Activated CD8-positive, alpha-beta memory T cell treated with anti-CD3 and anti-CD28 coated beads for 1 hour (primary cell): ENCODE measurements at places on chromosomes 6 and 20.

DNA sequence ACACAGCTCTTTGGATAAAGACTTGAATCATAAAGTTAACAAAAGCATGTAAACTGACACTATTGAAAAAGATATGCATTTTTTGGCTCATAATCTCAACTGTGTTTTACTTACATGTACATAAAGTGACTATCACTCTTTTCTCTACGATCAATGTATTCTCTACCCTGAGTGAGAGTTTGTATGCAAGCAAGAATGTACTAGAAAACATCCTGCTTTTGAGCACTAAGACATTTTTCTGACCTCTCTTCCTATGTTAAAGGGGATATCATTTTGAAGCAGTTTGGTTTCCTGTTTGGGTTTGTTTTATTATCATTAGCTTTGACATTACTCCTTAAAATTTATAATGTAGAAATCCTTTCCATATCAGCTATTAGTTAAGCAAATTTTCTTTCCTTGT lies 910.8 kb downstream of the C6orf118 start:
- no peak for DNase-seq

- DNase-seq: no peak
Observed at GRCh38 chr6:37206622-37207021, 36.7 kb downstream of the PIM1 start.

DNA sequence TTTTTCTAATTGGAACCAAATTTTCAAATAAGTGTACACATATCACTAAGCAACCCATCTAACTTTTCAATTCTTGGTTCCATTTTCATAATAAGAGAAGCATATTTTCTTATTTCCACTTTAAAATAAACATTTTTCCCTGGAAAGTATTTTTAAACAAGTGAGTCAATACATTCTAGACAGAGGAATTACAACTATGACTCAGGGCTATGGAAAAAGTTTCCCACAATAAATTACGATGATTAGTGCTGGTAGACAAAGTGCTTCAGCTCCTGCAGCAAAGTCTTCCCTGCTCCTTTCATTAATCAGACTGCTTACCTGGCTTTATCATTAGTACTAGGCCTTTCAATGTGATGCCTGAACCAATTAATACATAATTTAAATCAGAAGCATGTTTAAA lies 322.5 kb downstream of the HACE1 start:
- DNase-seq: no peak

- no peak for DNase-seq
Observed at GRCh38 chr6:123716506-123716905, 79.8 kb upstream of the TRDN start.

DNA sequence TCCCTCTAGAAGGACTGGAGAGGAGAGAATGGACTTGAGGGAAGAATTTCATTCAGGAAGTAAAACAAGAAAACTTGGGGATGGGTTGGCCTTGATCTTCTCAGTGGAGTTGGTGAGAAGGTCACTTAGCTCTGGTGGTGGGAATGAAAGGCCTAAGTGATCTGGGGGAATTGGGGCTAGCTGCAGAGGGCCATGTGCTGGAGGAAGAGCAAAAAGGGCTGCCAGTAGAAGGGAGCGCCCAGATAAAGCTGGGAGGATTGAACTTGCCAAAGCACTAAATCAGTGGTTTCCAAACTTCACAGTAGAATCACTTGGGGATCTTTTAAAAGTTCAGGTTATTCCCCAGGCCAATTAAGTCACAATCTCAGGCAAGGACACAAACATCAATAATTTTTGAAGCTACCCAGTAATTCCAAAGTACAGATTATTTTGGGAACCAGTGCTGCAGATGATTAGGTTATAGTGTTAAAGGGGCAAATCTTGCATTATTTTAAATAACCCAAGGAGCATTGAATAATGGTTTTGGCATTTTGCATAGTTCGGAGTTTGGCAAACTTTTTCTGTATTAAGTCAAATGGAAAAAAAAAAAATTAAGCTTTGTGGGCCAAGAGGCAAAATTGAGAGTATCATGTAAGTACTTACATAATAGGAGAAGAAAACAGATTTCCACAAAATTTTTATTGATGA lies 36.5 kb upstream of the RFPL4B start:
- DNase-seq: no peak

DNA sequence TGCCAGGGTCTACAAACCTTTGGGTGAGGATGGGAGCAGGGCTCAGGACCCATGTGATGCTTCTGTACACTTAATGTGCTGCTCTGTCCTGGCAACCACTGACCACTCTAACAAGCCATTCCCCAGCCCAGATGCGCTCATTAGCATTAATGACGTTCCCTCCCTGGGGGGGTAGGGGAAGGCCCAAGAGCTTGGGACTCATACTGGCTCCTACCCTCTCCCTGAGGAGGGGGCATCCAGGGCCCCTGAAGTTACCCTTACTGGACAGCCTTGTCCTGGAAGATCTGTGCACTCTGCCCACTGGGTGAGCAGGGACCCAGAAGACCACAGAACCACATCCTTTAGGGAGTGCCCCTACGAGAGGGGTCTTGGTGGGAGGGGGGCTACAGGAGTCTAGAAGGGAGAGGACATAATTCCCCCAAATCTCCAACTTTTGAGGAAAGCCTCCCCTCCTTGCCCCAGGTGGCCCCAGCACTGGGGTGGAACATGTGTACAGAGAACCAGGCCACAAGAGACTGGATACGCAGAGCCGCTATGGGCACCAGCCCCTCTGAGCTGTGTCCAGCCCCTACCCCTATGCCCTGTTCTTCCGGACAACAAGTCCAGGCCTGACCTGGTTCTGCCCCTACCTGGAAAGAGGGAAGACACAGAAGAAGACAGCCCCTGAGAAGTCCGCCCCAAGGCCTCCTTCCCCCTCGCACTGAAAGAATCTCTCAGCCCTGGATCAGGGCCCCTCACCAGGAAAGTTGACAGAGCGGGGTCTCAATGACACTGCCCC lies 1.4 kb downstream of the TEAD3 start:
- DNase-seq: no peak

DNA sequence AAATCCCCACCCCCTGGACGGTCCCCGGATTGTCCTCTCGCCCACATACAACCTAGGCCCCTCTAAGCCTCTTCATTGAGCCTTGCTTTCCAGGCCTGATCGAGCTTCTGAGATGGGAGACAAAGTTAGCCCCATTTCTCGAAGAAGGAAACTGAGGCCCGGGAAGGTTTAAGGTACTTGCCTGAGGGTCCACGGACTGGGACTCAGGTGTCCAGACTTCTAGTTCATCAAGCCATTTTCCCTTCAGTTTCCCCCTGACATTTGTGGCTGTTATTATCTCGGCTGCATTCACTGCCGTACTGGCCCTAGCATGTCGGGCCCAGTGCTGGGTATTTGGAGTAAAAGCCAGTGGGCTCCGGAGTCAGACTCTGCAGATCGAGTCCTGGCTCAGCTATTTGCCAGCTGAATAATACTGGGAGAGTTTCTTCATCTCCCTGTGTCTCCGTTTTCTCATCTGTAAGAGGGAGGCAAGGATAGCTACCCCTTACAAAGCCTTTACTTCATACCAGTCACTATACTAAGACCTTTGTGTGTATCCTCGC lies 633 bp downstream of the RPRD1B start:
- DNase-seq: no peak

- no peak for DNase-seq
Observed at GRCh38 chr6:28335040-28335563, 846 bp downstream of the ZSCAN31 start.

DNA sequence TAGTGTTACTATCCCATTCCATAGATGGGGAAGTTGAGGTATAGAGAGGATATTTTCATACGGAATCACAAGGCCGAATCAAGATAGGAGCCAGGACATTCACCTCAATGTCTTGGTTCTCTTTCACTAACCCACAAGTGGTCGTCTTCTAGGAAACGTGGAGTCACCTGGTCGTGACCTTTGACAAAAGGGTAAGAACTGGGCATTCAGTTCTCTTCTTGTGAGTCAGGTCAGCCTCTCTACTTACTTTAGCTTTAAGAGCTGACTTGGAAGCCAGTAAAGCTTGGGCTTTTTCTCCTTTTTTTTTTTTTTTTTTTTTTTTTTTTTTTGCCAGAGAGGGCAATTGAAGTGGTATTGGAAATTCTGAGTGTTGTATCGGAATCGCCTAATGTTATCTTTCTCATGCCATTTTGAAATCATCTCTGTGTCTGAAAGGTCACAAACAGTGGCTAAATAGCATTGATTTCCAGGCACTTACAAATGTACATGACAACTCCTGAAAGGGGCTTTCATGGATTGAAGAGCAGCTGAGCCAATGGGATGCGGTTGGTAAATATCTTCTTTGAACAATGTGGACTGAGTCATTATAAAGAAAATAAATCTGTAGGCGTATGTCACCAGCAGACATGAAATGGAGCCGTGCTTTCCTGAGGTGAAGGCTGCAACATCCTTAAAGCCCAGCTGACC lies 356.9 kb downstream of the KIF16B start:
- DNase-seq: no peak

GRCh38 chr20:62696989-62697388 lies 11.6 kb upstream of the NTSR1 start:
- no peak for DNase-seq

- no peak for DNase-seq
Observed at GRCh38 chr20:26135325-26136110, 438.9 kb upstream of the ZNF337 start.
